Hematopoietic multipotent progenitor cell treated with erythropoietin and hydrocortisone succinate and interleukin-3 and kit ligand, for 6 days (in vitro differentiated cells): ENCODE measurements at places on chromosomes 16 and 17.
A peak's percentile ranks its signal among the peaks of the same experiment; 100 is the strongest.

GRCh38 chr16:68936736-68937631, 93.7 kb downstream of the TANGO6 start:
- peak; percentile 50 for DNase-seq

DNA sequence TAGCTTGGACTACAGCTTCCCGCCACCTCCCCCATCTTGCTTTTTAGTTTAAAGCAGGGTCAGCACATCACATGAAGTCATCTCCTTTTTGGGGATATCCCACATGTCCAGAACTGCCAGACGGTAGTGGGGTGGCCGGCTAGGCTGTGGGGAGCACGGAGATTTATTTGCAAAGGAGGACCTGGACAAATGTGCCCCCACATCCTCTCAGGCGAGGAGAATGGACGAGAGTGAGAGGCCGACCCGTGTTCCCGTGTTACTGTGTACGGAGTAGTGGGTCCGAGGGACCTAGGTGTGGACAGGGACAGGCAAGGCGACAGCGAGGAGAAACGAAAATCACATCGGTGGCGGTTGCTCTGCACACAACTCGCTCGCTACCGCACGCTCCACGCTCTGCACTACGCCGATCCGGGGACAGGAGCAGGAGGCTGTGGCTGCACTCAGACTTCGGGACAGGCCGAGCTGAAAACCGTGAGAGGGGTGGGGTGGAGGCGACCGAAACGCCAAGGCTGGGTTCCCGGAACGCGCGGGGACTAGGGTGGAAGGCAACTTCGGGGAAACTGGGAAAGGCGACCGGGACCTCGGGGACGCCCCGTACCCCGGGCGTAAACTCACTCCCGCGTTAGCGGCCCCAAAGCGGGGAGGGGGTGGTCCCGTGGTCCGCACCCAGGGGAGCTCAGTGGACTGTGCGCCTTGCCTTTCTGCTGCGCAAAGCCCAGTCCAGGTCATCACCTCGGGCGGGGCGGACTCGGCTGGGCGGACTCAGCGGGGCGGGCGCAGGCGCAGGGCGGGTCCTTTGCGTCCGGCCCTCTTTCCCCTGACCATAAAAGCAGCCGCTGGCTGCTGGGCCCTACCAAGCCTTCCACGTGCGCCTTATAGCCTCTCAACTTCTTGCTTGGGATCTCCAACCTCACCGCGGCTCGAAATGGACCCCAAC, at the start of gene MT1A:
Gene MT1A (plus strand): TSS at position 853 of the 937 bp plus-strand sequence. CDS start 73 bp downstream, at position 926.
- DNase-seq: no peak

- DNase-seq: no peak
Observed at GRCh38 chr17:376936-377863, 24.6 kb upstream of the RPH3AL start.

DNA sequence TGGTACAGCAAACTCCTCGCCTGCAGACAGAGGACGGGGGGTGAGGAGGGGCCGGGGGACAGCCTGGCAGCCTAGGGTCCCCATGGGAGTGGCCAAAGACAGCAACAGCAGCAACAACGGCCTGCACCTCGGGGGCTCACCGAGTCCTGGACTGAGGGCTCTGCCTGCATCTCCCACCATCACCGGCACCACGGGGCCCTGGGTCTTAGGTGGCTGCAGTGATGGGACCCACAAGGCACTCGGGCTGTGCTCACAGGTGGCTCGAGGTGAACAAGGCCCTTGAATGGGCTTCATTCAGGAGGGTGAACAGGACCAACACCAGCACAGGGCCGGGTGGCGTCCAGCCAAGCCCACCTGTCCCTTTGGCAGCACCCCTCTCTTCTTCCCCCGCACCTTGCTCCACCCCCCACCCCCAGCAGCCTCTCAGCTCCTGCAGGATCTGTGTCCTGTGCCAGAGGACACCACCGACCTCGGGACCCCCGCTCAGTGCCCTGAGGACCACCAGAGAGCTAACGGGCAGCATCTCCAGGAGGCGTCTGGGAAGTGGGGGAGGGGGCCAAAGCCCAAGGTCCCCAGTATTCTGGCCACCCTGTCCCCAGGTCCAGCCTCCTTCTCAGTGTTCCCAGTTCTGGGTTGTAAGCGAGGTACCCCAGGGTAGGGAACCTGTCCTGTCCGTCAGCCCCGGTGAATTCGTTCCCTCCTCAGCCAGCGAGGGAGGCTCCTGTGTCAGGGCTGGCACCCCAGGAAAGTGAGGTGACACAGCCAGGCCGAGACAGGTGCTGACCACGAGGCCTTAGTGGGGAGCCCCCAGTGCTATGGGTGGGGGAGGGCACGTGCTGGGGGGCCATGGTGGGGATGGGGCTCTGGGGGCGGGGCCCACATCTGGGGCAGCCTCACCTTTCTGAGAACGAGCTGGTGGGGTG, 94.3 kb downstream of the TBC1D16 start:
- DNase-seq: no peak

GRCh38 chr17:62641951-62642350, 14.5 kb downstream of the MRC2 start:
- no peak for DNase-seq

GRCh38 chr17:15502369-15503112, 35.1 kb upstream of the CDRT4 start:
- peak; percentile 91 for DNase-seq

DNA sequence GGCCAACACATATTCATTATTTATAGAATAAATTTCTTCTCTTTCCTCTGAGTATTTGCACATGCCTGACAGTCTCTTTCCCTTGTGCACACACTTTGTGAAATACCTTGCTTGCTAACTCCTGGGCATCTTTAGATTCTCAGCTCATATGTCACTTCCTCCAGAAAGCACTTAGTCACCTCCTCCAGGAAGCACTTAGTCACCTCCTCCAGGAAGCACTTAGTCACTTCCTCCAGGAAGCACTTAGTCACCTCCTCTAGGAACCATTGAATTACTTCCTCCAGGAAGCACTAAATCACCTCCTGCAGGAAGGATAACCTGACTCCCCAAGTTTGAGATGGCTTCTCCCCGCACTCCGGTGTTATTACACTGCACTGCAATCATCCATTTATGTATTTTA, 462.5 kb upstream of the EEF2KMT start:
- no peak for DNase-seq

- DNase-seq: peak; percentile 25
Observed at GRCh38 chr16:10752843-10753523, 9.3 kb downstream of the NUBP1 start.

DNA sequence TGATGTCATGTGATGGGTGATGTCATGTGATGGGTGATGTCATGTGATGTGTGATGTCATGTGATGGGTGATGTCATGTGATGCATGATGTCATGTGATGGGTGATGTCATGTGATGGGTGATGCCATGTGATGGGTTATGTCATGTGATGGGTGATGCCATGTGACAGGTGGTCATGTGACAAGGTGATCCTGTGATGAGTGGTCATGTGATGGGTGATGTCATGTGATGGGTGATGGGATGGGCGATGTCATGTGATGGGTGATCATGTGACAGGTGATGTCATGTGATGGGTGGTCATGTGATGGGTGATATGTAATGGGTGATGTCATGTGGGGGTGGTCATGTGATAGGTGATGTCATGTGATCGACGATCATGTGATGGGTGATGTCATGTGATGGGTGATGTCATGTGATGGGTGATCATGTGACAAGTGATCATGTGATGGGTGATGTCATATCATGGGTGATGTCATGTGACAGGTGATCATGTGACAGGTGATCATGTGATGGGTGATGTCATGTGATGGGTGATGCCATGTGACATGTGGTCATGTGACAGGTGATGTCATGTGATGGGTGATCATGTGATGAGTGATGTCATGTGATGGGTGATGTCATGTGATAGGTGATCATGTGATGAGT, 17.2 kb downstream of the CD300LB start:
- peak; percentile 51 for DNase-seq

GRCh38 chr17:42673885-42674754, 2.7 kb downstream of the PLEKHH3 start:
- DNase-seq: peak; percentile 84

GRCh38 chr17:48609759-48610281, 997 bp downstream of the HOXB7 start:
- DNase-seq: no peak

DNA sequence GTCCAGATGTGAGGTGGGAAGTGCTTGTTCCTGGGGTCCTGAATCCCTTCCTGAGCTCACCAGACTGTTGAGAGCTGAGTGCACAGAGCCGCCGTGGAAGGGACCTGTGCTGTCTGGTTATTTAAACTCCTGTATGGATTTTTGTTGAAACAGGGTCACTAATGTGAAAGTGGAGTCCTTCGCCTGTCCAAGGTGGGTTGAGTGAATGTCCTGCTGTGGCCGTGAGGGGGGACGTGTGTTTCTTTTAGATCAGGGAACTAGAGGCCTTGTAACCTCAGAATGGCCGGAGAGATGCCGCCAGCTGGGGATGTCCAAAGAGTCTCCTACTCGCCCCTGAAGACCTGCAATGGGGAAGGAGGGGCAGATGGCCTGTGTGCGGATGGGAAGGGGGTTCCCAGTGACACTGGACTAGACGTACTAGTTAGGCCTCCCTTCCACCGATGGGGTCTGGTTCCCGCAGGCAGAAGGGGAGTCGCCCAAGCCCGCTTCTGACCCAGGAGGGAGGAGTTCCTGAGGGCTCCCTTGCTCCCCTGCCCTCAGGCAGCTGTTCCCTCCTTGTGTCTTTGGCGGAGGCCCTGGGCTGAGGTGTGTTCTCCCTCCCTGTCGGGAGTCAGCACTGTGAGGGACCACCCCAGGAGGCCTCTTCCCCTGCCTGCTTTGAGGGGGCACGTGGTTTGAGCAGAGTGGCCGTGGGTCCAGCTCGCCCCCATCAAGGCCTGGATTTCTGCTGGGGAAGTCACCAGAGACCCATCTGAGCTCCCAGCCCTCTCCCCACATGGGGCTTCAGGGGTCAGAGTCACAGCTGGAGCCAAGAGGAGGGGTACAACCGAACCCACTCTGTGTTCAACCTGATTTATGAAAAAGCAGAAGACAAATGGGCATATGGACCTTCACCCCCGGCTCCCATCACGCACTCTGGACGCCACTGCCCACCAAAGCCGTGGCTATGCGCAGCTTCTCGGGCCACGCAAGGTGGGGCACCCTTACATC, 30.9 kb downstream of the OR1D5 start:
- no peak for DNase-seq

DNA sequence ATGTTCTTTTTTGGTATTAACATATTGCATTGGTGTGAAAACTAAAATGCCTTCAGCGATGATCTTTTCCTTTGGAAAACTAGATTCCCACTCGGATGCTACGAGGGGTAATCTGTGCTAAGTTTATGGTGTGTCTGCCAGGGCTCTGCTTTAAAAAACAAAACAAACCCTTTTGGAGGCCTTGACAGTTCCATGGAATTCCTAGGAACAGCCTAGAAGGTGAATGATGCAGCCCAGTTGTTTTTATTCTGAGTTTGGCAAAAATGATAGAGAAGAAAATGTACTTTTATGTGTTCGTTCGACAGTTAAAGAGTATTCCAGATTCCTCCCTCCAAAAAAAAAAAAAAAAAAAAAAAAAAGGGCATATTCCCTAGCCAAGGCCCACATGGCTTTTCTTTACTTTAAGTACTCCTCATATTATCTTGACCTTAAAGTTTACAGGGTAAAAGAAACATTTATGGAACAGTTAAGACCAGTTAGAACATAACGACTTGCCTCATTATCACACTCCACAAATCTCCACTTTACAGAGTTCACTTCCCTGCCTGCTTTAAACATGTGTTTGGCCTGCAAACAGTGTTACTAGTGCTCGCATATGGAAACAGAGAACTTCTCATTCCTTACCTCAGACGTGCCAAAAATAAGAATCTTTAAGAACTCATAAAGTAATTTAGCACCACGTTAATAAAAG, 159.1 kb downstream of the WWOX start:
- DNase-seq: peak; percentile 5

DNA sequence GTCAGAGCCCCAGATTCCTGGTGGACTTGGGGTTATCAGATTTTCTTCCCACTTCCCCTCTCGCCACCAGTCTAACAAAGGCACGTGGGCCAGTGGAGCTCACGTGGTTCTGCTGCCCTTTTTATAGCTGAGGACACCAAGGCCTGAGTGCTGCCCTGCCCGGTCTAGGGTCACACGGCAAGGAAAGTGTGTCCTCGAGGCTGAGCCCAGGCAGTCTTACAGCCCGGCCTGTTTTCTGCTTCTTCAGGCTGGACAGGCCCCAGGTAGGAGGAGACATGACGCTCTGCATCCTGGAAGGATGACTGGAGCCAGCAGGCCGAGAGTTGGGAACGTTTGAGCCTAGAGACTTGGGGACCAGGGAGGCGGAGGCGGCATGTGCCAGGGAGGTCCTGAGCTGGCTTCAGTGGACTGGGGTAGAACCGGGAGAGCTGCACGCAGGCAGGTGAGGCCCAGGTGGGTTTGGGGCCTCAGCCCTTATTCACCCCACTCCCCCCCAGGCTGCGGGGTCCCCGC, 3.5 kb downstream of the CTRB1 start:
- DNase-seq: no peak

- no peak for DNase-seq
Observed at GRCh38 chr17:18106211-18106610, 2.3 kb upstream of the MYO15A start.

DNA sequence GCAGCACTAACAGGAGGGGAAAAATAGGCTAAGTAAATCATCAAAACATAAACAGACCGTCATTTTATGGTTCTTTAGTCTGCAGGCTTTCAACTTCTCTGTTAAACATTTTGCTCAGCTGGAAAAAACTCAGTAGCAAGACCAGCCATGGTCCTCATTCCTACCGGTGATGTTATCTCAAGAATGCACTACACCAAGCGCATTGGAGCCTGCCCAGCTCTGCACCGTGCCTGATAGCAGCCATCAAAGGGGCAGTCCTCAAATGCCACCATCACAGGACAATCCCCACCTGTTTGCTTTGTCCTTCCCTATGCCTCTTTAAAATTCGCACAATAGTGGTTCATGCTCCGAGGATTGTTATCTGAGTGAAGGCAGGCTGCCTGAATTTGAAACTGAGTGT, 181.5 kb upstream of the MON1B start:
- no peak for DNase-seq

- no peak for DNase-seq
Observed at GRCh38 chr17:7204336-7204735, 15.3 kb downstream of the DLG4 start.

- no peak for DNase-seq
Observed at GRCh38 chr16:54538276-54538675, 251.7 kb upstream of the IRX3 start.

GRCh38 chr16:74999609-75000480, 1.0 kb downstream of the ZNRF1 start:
- DNase-seq: peak; percentile 50

GRCh38 chr17:16492613-16493530, 879 bp upstream of the LRRC75A start:
- DNase-seq: no peak
